ENCODE measurements at places on chromosomes 16 and 17. TPM values are rescaled to one million over a fixed set of nuclear protein-coding genes. Genes with fewer than 3 reads are reported as not detected.

DNA sequence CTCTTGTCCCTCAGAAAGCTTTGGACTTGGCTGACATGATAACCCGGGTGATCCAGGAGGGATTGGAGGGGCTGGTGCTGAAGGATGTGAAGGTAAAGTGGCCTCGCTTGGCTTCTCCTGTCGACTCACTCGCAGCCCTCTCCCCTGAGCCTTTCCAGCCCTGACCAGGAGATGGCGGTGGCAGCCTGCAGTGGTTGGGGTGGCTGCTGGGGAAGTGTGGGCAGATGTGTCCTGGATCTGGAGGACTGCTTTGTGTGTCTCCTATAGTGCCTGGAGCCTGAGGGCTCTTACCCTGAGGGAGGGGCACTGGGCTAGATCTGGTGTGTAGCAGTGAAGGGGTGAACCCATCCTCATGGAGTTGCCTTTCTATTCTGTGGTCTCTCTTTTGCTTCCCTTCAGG, 17.9 kb downstream of the LIG3 start:
- no peak for DNase-seq

- no peak for DNase-seq
Measured at GRCh38 chr16:4309102-4309832, 6.6 kb upstream of the GLIS2 start.

ALOX12 gene
- polyA plus RNA-seq, result 2.4 TPM

- DNase-seq, result no peak
Measured at GRCh38 chr17:31494259-31495021, 103.0 kb downstream of the RAB11FIP4 start.

DNA sequence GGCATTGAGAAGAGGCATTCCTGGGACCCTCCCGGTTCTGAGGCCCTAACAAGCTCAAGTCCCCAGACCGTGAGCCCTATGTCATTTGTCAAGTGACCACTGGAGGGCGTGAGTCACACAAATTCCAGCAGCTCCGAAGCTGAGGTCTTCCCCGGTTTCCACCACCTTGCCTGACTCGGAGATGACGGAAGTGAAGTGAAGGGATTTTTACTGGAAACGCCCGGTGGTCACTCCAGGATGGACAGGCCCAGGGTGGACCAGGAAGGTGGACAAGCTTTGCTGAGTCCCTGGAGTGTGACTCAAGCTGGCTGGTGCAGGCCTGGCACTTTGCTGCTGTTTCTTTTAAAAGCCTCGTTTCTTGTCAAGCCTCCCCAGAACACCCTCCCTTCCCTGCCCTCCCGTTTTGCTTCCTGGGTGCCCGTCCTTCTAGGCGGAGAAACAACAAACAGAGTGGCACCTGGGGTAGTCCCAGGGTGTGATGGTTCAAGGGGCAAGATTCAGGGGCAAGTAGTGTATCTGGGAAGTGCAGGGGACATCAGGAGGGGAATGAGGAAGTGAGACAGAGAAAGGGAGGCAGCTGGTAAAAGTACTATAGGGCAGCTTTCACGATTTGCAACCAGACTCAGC, 5.3 kb upstream of the NOS2 start:
- DNase-seq, result peak; percentile 89

DNA sequence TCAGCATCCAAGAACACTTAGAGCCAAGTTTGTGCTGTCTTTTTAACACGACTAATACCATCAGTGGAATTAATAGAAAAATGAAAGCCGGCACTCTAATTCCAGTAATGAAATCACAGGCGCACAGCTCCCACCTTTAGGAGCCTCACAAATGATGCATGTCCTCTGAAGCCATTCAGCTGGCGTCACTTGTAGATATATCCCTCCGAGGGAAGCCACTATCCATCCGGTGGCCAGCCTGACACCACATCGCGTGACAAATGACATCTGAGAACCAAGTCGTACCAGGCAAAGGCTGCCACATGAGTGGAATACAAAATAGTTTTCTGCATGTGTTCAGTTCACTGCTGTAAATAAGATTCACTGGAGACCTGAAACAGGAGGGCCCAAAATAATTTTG, 205.6 kb downstream of the GRIN2A start:
- no peak for DNase-seq

DNA sequence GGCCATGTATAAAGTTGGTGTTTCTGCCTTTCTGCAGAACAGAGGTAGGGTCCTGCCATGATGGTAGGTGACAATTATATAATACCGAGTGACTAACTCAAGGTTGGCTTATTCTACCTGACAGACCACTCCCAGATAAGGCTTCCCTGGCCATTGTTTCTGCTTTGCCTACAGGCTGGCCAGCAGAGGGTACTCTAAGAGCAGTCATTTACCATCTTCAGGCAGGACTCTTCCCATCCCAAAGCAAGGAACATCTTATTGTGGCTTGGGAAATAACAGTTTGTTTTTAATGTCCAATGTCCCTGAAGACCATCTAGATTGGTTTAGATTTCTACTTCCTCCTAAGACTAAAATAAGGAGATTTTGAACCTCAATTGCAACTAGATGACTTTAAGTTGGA, 74.1 kb downstream of the SNX11 start:
- DNase-seq, result no peak

SLFN14 gene
- polyA plus RNA-seq, result 0.08 TPM

GLP2R gene
- not detected for polyA plus RNA-seq

DNA sequence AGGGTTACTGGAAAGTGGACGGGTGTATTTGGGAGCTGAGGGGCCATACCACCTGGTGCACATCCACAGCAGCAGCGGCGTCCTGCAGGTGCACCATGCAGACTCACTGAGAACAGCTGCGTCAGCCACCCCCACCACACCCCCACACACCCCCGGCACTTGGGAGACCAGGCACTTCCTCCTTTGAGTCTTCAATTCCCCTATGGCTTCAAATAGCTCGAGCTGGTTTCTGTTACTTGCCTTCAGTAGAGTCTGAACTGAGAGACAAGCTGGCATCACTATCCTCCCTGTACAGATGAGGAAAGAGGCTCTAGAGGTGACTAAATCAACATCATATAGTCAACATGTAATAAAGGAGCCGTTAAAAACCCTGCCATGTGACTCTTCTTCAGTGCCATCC, 15.4 kb downstream of the CUEDC1 start:
- no peak for DNase-seq

DNA sequence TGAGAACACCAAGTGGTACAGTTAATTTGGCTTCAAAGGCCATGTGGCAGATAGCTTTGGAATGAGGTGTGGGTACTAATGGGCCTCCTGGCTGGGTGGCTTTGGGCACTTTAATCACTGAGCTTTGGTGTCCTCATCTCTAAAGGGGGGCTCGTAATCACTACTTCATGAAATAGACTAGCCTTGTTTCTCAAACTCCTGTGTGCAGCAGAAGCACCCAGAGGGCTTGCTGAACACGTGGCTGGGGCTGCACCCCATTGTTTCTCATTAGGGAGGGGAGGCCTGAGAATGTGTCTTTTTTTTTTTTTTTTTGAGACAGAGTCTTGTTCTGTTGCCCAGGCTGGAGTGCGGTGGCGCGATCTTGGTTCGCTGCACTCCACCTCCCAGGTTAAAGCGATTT, 5.8 kb downstream of the EPN2 start:
- no peak for DNase-seq

DNA sequence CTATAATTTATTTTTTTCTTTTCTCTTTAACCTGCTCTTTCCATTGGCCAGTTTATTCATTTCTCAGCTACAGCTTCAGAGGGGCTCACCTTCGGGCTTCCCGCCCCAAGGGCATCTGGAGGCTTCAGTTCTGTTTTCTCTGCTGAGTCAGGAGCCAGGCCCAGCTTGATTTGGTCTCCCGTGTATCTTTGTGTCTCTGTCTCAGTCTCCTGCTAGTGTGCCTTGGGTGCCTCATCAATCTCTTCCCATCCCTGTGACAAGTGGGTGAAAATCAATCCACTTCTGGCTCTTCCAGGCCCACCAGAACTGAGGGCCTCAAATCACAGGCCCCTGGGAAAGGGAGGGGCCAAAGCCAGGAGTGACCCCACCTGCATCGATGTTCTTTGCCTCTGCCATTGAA, 72.1 kb downstream of the CCDC182 start:
- DNase-seq, result no peak

SMIM36 gene
- 0.05 TPM for polyA plus RNA-seq

- DNase-seq, result no peak
Measured at GRCh38 chr17:42872251-42872965, 21.4 kb downstream of the AOC3 start.

TNP2 gene
- not detected for polyA plus RNA-seq

G6PC1 gene
- polyA plus RNA-seq, result 5.6 TPM

GRCh38 chr16:88844419-88845036, 12.2 kb downstream of the GALNS start:
- no peak for DNase-seq

SPNS1 gene
- polyA plus RNA-seq, result 40.1 TPM
